ENCODE measurements at places on chromosomes 7 and 10.

DNA sequence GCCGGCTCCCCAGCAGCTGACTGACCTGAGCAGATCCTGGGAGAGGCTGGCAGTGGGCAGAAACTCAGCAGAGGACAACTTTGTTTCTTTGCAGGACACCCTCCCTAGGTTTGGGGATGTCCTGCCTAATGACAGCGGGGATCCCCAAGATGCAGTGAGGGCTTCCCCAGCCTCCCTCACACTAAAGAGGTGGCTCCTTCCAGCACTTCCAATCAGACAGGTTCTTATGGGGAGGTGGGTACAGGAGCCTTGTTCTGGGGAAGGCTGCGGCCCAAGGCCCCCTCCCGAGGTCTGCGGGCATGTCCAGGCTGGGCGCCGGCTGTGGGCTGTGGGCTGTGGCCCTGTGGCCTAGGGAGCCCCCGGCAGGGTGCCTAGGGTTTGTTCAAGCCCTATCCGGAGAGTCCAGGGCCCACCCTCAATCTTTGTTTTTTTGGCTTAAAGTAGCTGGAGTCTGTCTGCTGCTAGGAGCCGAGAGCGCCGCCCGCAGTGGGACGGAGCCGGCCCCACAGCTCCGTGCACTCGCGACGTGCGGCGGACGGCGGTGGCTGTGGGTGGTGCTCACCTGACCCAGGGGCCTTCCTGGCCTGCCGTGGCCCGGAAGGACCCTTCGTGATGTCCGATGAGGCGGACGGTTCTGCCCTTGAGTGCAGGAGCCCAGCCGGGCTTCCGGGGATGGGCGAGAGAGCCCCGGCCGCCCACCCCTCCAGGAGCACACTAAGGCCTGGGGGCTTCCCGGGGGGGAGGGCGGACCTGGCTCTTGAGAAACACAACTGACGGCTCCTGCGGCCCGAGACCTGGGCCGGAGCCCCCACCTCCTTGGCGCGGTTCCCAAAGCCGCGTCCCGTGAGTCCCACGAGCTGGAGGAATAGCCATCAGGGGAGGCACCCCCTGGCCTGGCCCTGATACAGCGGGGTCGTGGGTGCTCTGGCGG is 57.2 kb downstream of the PDGFA start:
- DNase-seq, result no peak

DNA sequence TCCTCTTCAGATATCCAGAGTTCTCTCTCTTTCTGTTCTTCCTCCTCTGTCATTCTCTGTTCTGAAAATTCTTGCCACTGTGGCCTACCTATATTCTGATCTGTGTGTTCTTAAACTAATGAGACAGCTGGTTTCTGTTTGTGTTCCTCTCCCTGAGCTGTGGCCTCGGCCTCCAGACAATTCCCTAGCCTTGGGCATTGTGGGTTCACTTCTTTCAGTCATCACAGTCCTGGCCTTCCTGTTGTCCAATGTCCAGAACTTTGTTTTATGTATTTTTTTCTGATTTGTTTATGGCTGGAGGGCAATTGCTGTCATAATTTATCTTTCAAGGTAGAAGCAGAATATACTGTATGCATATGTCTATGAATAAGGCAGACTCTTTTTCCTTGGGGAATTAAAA is 173.2 kb upstream of the MTPN start:
- no peak for DNase-seq

DNA sequence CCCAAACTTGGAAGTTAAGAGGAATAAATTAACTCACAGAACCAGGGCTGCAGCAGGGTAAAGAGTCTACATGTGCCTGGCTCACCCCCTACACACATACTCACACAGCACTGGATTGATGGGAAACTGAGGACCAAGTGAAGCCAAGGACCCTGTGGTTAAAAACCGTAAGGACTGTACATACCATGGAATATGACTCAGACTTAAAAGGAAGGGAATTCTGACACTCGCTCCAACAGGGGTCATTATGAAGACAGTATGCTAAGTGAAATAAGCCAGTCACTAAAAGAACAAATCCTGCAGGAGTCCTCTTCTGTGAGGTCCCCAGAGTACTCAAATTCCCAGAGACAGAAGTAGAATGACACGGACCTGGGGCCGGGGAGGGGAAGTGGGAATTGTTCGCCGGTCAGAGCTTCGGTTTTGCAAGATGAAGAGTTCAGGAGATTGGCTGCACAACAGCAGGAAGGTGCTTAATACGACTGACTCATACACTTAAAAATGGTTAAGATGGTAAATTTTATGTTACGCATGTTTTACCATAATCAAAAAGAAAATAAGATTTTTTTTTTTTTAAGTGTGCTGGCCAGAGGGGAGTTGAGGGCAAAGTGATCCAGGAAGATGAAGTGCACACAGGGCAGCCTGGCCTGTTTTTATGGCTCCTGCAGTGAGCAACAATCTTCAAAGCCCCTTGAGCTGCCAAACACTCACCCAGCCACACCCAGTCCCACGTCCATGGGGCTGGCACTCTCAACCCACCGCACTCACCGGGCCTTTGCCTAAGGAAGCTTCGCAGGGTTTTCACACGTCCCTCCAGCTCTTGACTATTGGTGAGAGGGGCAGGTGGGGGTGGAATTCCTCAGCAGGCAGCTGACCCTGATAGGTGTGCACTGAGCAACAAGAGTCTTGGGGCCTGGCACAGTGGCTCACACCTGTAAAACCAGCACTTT is 26.4 kb downstream of the DRGX start:
- DNase-seq, result no peak

DNA sequence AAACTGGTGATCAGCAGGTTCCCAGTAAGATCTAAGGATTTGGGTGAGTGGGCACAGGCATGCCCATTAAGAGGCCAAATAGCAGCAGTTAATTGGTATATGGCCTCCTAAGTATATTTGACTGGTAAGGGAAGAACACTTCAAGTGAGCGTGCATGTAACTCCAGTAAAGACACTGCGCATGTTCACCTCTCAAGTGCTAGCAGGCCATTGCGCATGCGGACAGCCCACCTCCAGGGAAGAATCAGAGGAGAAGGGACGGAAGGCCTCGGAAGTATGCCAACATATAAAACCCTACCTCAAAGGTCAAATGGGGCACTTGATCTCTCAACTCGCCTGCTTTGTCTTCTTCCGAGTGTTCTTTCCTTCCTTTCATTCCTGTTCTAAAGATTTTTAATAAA is 118.0 kb downstream of the ARL5B start:
- DNase-seq, result no peak

DNA sequence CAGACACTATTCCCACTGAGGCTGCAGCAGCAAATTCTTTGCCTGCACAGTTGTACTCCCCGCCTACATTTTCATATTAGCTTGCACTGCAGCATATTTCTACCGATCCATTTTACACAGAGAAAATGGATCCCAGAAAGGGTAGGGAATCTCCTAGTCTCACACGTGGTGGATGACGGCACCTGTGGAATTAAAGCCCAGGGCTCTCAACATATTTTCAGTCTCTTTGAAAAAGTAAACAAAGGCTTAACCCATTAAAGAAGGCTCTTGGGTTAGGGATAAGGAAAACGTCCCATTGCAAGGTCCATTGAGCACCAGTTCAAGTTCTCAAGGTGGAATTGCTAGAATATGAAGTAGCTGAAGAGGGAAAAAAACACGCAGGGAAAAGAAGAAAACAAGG is 49.4 kb upstream of the FOXI2 start:
- no peak for DNase-seq

DNA sequence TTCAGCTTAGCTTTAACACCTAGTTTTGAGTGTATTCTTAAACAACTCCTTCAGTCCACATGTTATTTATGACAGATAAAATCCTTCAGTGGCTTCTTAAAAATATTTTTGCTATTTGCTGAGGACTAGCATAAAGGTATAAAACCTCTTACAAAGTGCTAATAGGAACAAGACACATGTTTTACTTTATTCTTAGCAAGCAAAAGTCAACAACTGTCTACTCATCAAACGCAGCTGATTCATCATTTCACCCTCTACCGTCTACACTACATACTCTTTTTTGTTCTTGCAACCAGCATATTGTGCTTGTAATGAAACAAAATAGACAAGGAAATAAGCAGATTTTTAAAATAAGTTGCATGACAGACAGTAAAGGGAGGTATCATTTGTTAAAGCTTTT is 319.7 kb downstream of the SNX13 start:
- no peak for DNase-seq

GRCh38 chr7:158811461-158811860 is 17.8 kb downstream of the ESYT2 start:
- DNase-seq, result no peak

GRCh38 chr10:121437596-121437995 is 160.6 kb downstream of the FGFR2 start:
- no peak for DNase-seq

DNA sequence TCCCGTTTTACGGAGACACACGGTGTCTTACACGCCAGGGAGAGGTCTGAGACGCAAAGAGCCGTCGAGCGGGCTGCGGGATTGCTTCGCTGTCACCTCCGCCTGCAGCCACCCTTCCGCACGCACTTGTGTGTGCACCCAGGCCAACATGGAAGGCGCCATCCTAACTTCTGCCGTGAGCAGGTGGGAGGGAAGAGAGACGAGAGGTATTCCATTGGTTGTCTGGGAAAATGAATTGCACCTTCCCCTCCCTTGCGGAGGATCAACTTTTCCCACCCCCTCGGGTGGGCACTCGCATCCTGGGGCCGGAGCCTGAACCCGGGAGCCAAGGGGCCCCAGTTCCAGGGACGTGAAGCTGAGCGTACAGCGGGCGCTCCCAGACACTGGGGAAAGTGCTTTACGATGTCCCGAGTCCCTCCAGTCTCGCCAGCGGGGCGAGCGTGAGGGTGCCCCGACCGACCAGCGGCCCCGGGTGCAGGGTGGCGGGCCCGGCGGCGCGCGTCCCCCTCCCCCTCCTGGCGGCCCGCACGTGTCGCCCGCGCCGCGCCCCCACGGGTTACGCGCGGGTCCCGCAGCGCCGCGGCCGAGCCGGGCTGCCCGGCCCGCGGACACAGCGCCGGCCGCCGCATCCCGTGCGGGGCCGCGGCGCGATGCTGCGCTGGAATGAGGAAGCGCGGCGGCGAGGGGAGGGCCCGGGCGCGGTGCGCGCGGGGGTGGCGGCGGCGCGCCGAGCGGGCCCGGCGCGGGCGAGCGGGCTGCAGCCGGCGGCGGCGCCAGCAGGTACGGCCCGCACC is 984 bp upstream of the IKZF1 start:
- no peak for DNase-seq

DNA sequence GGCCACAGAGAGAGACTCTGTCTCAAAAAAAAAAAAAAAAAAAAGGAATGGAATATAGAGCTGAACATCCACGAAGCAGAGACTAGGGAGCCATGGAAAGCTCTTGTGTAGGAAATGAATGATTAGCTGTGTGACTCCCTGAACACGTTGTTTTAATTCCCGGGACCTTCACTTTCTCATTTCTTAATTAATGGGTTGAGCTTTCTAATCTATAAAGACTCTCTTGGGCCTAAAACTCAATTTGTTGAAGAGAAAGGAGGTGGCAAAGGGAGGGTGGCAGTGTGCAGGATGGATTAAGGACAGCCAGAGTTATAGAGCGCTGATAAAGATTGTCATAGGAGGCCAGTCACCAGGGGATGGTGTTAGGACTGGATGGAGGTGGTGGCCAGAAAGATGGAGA is 48.0 kb downstream of the CYCS start:
- DNase-seq, result no peak

DNA sequence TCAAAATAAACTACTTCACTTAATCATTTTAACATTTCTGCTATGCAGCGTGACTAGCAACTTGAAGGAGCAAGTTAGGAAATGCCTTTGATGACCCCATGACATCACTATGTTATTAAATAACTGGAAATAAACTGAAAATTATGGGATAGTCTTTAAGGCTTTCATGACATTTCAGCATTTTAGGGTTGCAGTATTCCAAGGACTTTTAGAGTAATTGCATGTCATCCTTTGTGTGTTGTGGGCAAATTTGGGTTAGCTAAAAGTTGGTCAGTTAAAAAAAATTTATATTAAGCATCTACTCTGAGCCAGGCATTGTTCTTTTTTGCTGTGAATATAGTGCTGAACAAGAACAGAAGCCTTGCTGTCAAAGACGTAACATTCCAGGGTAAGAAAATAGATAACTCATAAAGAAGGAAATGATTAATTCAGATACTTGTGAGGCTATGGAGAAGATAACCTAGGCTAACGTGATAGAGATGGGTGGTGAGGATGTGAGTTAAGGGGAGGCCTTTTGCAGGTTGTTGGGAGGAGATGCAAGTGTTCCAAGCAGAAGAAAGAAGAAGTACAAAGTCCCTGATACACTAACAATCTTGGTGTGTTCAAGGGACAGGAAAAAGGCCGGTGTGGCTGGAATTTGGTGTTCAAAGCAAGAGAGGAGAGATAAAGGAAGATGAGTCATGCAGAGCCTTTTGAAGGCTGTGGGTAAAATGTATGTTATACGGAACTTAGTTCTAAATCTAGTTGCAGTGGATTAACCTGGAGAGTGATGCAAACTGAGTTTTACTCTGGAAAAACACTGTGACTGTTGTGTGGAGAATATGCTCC is 610.2 kb downstream of the AUTS2 start:
- DNase-seq, result no peak

DNA sequence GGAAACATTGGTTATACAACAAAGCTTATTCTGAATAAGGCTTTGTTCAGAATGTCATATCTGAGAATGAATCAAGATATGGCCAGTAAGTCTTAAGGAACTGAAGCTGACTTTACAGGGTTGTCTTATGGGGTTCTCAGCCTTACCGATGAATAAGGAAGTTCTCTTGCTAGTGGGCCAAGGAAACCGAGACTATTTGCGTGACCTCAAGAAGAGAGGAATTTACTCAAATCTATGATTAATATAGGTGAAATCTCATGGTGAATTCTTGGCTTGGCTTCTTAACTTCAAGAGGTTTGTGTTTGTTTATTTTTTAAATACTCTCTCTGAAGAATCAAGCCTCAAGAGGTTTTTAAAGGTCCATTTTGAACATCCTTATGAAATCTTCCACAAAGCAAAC is 4.7 kb upstream of the MRLN start:
- DNase-seq, result no peak

GRCh38 chr10:24882047-24882698 is 70.2 kb downstream of the PRTFDC1 start:
- no peak for DNase-seq

DNA sequence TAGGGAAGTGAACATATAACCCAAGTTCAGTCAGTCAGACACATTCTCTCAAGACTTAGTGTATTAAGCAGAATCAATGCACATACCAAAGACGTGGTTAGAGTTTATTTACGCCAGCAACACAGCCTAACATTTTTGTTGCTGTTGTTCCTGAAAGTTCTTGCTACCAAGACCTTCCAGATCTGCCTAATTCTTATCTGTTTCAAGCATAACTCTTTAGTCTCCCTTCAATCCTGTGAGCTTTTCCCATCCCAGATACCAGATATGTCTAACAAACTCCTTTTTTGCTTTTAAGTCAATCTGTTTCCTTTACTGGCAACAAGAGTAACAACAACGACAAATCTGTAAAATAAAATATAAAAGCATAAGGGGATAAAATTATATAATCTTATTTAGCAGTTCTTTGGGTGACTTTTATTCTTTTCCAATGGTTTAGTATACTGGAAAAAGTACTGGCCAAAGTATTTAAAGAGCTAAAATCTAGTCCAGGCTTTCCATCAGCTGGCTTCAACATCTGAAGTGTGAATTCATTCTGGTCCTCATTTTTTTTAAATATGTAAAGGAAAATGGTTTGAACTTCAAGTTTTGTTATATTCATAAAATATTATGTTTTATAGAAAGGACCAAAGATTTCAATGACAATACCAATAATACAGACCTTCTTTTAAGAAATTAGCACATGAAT is 193.8 kb downstream of the IMMP2L start:
- no peak for DNase-seq

- DNase-seq, result no peak
Measured at GRCh38 chr10:93589648-93590562, 11.1 kb downstream of the RBP4 start.

GRCh38 chr10:114258274-114258840 is 19.3 kb downstream of the VWA2 start:
- peak; percentile 68 for DNase-seq
